ENCODE measurements at places on chromosomes 3 and 15.

DNA sequence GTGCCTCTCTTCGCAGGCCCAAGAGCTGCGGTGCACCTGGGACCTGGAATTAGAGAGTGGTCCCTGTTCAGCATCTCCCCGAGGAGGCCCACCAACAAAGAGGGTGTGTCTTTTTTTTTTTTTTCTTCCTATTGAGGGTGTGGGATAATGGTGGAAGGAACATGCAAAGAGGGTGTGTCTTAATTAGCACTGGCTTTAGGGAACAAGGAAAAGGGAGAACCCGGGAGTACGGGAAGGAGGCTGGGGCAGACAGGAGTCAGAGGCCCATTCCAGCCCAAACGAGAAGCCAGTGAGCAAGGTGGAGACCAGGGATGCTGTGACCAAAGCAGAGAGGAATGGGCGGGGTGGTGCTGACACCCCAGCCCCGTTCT is 429 bp upstream of the LOXL1 start:
- DNase-seq: no peak

- DNase-seq: no peak
Observed at GRCh38 chr3:89923921-89924610, 816.6 kb downstream of the EPHA3 start.

DNA sequence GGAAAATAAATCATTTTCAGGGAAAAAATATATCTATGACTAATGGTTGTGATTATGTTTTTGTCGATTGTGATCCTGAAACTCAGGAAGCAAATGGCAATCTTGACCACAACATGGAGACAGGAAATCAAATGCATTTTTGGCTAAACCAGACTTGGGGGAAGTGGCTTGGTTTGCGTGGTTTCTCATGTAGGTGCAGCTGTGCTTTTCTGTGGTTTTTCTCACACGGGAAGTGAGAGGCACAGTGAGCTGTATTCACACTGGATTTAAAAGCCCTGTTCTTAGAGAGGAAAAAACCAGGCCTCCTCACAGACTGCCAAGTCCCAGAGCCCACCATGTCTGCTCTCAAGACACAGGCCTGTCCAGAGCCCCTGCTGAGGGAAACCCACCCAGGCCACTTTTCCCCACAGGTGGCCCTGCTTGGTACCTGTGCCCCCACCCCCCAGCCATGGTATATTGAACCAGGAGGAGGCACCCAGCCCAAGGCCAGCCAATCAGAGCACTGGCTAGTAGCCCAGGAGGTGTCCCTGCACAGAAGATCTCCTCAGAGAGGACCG is 46.1 kb downstream of the BTD start:
- no peak for DNase-seq

GRCh38 chr15:101272584-101272983 is 4.7 kb downstream of the SELENOS start:
- DNase-seq: no peak

- DNase-seq: no peak
Observed at GRCh38 chr15:65329984-65330735, 25.7 kb downstream of the RNU5B-1 start.

DNA sequence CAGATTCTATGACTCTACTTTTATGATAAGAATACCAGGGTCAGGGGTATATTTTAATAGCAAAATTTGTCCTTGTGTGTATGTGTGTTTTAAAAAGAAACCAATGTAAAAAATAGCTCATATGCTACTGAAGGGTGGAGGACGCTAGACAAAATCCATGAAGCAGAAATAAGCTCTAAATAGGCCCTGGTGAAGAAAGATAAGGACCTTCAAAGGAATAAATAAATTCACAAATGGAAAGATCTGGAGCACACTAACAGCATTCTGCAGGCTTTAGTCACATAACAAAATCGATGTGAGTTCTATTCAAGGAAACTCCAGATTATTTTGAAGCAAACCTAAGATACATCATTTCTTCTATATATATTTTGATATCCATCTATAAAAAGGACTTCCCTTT is 27.2 kb upstream of the ATP11B start:
- DNase-seq: no peak

- DNase-seq: no peak
Observed at GRCh38 chr3:71395470-71395869, 188.1 kb downstream of the FOXP1 start.

- no peak for DNase-seq
Observed at GRCh38 chr15:70672081-70672480, 91.3 kb downstream of the UACA start.

GRCh38 chr3:124588794-124589193 is 141.5 kb upstream of the UMPS start:
- no peak for DNase-seq

- DNase-seq: no peak
Observed at GRCh38 chr15:43403616-43404015, 32.7 kb downstream of the TUBGCP4 start.

DNA sequence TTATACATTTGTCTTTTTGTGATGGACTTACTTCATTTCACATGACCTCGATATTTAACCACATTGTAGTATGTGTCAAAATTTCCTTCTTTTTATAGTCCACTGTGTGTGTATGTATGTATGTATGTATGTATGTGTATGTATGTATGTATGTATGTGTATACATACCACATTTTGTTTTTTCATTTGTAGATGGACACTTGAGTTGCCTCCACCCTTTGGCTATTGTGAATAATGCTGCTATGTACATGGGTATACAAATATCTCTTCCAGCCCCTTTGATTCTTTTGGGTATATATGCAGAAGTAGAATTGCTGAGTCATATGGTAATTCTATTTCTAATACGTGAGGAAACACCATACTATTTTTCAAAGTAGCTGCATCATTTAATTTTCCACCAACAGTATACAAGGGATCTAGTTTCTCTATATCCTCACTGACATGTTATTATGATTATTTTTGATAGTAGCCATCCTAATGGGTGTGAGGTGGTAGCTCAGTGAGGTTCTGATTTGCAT is 228.2 kb downstream of the OPA1 start:
- no peak for DNase-seq

- no peak for DNase-seq
Observed at GRCh38 chr3:121490161-121490560, 55.6 kb downstream of the POLQ start.

DNA sequence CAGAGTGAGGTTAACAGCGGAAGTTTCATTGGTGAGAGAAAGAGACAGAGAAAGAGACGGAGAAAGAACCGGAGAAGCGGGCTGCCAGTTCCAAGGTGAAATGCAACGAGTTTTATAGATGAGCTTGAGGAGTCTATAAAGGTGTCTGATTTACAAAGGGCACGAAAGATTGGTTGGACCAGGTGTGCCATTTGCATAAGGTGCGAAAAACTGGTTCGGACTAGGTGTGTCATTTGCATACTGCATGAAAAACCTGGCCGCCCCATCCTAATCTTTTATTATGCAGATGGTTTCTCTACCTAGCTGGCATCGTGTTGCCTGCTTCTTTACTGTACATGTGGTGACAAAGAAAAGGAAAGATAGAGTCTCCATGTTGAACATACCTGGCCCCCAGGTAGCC is 253.8 kb upstream of the IGF1R start:
- DNase-seq: no peak

DNA sequence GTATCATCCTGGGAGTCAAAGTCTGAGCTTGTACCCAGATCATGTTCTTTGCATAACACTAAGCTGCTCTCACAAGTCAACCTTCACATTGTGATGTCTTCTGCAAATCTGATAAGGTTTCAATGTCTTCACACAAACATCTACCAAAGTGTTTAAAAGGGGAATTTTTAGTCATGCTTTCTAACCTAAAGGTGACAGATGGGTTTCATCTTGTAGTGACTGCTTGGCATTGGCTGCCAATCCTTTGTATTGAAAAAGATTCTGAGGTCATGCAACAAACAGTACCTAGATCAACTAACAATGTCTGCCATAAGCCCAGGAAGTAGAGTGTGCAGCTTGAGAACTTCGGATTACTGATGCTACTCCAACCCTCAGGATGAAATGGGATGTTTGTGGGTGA is 43.6 kb upstream of the DIPK2A start:
- no peak for DNase-seq

DNA sequence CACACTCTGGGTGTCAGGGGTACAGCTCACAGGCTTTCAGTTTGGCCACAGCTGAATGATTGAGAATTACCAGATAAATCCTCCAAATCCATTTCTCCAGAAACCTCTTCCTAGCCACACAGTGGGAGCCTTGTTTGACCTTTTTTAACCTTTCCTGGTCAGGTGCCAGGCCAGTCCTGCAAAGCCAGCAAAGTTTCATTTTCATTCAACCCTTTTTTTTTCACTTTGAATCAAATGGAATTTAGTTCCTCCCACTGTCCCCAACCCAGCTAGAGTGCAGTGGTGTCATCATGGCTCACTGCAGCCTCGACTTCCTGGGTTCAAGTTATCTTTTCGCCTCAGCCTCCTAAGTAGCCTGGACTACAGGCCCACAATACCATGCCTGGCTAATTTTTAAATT is 67.8 kb downstream of the NSUN3 start:
- DNase-seq: no peak

- no peak for DNase-seq
Observed at GRCh38 chr3:148962513-148962912, 28.8 kb upstream of the GYG1 start.

GRCh38 chr3:55402886-55403609 is 84.1 kb downstream of the WNT5A start:
- DNase-seq: no peak

DNA sequence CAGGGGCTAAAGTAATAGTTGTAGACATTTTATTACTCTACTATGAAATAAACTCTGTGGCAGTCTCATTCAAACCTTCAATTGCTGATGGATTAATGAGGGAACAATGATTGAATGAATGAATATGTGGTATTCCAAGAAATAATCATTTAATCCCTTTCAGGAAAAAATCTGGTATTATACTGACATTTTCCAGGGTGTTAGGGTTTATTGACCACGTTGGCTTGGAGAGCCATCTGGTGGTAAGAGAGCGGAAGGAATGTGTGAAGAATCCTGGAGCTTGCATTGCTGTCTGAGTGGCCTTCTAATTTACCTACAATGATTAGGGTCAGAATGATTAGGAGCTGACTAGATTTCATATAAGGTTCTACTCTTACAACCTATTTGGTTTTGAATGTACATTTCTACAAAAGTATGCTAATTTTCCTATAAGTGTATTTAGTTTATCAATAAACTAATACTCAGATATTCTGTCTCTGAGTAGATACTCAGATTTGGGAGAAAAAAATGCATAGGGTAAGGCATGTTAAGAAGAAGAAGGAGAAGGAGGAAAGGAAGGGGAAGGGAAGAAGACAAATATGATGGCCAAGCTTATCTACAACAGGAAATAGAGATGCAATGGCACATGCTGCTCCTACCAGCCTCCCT is 249.9 kb downstream of the ROBO1 start:
- no peak for DNase-seq

DNA sequence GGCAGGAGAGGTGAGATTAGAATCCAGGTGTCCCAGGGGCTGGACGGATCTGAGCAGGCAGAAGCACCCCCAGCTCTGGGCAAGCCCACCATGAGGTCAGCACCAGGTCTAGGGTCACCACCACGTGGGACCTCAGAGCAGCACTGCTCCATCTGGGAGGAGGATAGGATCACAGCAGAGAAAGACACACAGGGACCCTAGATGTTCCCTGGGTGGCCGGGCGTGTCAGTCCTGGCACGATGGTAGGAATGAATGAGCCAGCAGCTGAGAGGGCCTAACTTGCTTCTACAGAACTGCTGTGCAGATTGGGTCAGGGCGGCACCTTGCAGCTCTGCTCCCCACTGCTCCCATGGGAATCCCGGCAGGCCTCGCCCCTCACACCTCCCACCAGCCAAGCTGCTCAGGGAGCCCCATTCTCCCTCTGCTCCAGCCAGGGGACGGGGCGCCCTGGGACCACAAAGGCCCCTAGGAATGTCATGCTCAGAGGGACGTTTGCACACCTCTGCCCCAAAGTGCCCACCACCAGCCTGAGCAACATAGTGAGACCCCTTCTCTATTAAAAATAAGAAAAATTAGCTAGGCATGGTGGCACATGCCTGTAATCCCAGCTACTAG is 66.3 kb downstream of the ZNF445 start:
- no peak for DNase-seq

- no peak for DNase-seq
Observed at GRCh38 chr3:141992512-141992911, 116.1 kb downstream of the ATP1B3 start.

- no peak for DNase-seq
Observed at GRCh38 chr15:41523097-41523496, 9.5 kb upstream of the LTK start.

- no peak for DNase-seq
Observed at GRCh38 chr15:99345242-99345641, 94.0 kb downstream of the LRRC28 start.

DNA sequence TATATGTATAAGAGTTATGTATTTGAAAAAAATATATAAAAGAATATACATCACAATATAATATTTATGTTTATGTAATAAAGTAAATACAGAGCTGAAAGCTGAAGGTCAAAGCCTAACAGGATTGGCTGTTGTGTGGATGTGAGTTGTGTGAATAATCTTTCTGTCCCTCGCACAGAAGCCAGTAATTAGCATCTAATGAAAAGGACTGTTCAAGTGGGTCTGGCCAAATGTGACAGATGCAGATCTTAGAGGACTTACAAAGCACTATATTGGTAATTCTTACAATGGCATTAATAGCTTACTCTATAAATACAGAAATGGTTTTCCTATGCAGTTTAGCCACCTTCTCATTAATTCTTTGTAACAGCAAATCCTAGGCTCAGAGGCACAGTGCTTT is 2.4 kb downstream of the MKRN3 start:
- DNase-seq: no peak

DNA sequence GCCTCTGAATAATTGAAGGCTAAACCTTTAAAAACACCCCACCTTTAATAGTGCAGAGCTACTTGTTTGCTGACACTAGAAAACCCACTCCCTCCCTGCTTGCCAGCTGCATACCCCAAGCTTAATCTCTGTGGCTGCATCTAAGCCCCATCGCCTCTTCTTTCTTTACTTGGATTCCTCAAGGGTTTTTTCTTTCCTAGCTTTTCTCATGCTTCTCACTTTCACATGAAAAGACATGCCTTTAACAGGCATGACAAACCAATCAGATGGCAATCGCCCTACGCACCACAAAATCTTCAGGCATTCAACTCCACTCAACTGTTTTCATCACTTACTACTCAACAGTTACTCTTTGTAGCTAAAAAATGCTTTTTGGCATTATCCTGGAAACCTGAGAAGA is 77.5 kb downstream of the PLD1 start:
- no peak for DNase-seq

DNA sequence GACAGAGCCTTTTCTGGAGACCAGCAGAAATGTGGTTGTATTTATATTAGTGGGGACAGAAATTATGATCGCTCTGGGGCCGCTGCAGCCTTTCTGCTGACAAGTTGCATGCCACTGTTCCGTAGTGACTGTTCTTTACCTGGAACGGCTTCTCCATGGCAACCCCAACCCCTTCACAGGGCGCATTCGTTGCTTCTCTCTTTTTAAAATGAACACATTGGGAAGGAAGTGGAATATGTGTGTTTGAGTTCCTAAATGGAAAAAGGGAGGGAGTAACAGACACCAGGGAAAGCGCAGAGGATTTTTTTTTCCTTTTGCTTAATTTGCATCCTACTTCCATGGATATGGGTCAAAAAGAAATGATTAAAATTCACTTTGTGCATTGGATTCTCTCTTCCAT is 482.0 kb upstream of the SUCLG2 start:
- DNase-seq: no peak
